ENCODE measurements at places on chromosomes 16 and 17.

DNA sequence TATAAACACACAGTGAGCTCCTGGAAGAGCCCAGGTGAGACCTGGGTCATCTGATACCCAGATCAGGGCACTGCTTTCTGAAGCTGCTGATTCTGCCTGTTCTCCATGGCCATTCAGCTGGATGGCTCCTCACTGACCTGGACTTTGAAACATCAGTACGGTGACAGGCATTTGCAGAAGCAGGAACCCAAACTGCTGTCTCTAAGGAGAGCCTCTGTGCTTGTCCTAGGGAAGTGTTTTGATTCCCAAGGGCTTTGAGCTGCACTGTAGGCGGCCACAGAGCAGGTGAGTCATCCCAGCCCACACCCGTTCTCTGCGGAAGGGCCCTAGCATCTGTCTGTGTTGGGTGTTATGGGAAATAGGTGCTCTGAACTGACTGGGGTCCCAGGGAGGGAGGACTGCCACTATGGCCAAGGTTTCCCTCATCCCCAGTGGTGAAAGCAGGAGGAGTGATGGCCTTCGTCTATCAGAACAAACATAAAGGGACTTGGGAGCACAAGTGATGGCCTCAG lies 60.7 kb upstream of the ADCY9 start:
- peak; percentile 29 for DNase-seq

DNA sequence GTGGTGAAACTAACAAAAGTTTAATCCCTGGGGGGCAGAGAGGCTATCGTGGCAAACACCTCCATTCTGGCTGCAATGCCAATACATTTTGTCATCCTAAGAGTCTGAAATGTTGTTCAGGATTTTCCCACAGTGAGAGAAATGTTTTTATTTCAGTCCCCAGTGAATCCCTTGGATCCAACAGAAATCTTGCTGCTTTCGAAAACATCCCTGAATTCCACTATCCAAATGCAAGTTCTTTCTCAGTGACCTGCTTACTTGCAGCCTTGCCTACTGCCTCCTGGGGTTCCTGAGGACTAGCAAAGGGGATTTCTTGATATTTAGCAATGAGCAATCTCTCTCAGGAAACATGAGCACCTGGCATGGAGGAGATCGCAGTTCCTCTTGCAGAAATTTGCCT lies 202.1 kb upstream of the IRX3 start:
- DNase-seq, result peak; percentile 67

GRCh38 chr16:732936-733335 lies 6.0 kb downstream of the HAGHL start:
- DNase-seq, result no peak

GRCh38 chr16:86676254-86676670 lies 97.9 kb downstream of the FOXL1 start:
- peak; percentile 49 for DNase-seq

DNA sequence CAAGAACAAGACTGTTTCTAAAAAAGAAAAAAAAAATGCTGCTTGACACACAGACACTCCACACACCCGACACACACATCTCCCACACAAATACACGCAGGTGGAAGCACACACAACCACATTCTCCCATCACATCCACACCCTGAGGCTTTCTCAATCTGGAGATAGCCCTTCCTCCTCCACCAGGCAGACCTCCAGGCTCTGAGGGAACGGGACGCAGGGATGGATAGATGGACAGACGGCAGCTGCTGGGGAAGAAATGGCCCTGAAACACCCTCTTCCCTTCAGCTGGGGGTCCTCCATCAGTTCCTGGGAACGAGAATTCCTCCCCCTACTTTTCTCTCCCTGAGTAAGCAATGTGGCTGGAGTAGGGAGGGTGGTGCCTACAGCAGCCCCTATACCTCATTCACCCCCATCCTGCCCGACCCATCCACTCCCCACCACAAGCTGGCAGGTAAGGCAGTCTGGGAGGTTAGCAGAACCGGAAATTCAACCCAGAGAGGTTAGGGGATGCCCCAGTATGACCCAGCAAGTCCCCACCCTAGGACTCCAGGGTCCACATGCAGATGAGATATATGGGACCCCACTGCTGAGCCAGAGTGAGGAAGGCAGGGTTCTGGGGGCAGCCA lies 4.1 kb upstream of the LITAFD start:
- DNase-seq, result no peak

- DNase-seq, result peak; percentile 93
These were observed 1.8 kb downstream of the RAI1 start for GRCh38 chr17:17682737-17683680.

DNA sequence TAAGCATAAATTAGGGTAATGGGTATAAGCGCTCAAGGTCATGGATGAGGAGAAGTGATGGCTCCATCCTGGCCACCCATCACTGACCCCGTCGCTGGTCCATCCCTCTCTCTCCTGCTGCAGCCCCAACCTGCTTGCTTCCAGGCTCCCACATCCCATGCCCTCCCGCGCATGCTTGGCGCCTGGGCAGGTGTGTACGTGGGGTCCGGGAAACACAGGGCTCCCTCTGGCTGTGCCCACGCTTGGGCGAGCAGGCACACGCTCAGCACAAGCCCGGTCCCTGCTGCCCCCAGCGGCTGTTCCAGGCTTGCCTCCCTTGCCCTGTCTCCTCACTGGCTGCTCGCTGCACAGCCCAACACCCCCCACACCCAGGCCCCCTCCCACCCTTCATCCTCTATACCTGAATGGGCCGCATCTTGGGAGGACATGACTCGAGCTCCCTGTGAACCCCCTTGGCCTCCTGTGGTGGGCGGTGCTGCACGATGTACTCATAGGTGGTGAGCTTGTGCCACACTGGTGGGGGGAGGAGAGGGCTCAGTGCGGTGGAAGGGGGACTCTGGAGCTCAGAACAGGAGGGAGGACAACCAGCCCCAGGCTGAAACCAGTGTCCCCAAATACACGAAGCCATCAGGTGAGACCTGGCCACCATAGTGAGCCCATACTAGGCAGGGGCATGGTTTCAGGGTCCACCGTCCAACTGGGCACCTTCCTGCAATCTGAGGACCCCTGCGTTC lies 4.7 kb upstream of the TPPP3 start:
- no peak for DNase-seq

GRCh38 chr16:12345349-12345748 lies 368.8 kb downstream of the SNX29 start:
- no peak for DNase-seq

- no peak for DNase-seq
These were observed 486.0 kb downstream of the KCNJ2 start for GRCh38 chr17:70655176-70655958.

DNA sequence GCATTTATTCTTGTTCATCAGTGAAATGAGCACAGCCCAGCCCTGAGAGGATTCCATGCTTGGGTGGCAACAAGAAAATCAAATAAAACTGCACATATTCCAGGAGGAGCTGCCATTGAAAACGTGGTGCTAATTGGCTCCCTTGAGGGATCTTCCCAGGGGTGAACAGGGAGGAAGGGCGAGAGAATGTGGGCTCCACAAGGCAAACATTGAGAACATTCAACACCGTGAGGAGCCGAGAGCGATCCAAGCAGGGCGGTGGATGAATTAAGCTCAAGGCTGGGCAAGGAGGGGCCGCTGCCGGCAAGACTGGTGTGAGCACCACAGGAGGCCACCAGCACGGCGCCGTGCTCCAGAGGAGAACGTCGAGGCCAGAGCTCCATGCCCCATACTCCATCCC lies 166.9 kb downstream of the C16orf95 start:
- peak; percentile 36 for DNase-seq

GRCh38 chr17:32348483-32348800 lies 1.5 kb upstream of the ZNF207 start:
- no peak for DNase-seq

GRCh38 chr17:43068570-43069367 lies 43.7 kb downstream of the RND2 start:
- DNase-seq, result no peak

GRCh38 chr17:8552577-8553320 lies 77.8 kb downstream of the MYH10 start:
- no peak for DNase-seq

GRCh38 chr17:83200231-83200699 lies 120.9 kb downstream of the METRNL start:
- DNase-seq, result no peak

DNA sequence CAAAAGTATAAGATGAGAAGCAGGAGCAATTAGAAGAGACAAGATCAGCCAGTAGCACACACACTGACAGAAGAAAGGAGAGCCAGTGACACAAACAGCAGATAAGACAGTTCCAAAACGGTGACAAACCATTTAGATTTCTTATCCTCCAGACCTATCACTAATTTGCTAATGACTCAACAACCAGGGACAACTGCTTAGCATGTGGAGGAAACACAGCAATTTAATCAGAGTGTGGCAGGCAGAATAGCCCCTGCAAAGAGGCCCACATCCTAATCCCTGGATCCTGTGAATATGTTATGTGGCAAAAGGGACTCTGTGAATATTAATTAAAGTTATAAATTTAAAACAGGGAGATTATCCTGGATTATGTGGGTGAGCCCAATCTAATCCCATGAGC lies 81.1 kb downstream of the CACNG1 start:
- no peak for DNase-seq

- no peak for DNase-seq
These were observed 43.2 kb downstream of the RNF213 start for GRCh38 chr17:80303824-80304223.

- peak; percentile 74 for DNase-seq
These were observed 20.5 kb downstream of the GRB7 start for GRCh38 chr17:39757931-39758873.

- no peak for DNase-seq
These were observed 16.1 kb downstream of the AMFR start for GRCh38 chr16:56409195-56409594.

DNA sequence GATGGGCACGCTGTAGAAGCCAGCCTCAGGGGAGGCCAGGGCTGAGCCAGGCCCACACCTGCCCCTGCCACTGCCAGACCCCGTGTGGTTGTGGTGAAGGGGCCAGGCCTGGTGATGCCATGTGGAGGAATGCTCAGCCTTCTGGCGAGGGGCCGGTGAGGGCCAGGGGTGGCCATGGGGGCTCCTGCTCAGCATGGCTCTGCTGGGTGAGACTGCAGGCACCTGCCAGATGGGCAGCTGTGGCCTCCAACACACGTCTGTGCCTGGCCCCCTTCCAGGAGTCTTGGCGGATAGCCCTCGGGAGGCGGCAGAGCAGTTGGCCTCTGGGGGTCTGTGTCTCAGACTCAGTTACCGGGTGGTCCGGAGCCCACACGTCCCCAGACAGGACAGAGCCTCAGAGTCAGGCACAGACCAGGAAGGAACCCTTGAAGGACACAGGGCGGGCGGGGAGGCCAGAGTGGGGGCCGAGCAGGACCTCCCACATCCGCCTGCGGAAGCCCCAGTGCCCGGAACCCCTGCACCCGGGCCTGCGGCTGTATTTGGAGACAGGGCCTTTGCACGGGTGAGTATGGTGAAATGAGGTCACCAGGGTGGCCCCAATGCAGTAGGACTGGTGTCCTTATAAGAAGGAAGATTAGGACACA lies 22.5 kb upstream of the CHMP6 start:
- DNase-seq, result no peak

DNA sequence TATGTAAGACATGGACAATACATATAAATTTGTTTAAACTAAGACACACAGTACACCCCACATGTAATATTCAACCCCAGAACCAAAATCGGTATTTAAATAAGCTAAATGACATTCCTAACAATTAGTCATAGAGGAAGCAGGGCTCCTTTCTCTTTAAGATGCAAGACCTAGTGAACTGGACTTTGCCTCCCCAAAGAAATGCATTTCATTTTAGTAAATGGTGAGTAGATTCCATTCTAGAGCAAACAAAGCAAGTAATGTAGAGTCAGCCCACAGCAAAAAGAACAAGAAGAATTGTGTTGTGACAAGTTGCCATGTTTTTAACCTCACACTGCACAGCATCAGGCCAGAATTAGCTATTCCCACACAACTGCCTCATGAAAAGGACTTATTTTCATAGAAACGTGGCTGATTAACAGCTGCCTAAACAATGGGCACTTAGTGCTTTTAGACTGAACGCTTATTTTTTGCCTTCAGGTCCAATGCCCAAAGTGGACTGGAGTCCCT lies 14.4 kb downstream of the DNAJC7 start:
- DNase-seq, result peak; percentile 33

- no peak for DNase-seq
These were observed 7.3 kb downstream of the CDH11 start for GRCh38 chr16:65114527-65114926.

DNA sequence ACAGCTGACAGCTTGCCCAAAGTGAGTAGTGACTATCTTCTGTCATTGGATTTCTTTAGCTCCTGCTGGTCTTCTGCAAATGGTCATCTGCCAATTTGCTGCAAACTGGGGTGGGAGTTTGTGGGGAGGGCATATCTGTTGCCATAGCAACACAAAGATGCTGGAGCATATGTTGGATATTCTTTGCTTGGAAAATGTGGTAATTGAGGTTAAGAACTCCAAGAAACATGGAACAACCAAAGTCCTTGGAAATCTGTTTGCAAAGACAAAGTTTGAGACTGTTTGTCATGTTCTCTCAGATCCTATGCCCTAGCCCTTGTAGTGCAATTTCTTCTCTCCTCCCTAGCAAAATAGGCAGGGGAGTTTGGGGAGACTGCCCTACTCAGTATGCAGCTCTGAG lies 155.3 kb downstream of the PRKCB start:
- no peak for DNase-seq

- DNase-seq, result no peak
These were observed 12.0 kb upstream of the CACNG1 start for GRCh38 chr17:67032382-67032781.

DNA sequence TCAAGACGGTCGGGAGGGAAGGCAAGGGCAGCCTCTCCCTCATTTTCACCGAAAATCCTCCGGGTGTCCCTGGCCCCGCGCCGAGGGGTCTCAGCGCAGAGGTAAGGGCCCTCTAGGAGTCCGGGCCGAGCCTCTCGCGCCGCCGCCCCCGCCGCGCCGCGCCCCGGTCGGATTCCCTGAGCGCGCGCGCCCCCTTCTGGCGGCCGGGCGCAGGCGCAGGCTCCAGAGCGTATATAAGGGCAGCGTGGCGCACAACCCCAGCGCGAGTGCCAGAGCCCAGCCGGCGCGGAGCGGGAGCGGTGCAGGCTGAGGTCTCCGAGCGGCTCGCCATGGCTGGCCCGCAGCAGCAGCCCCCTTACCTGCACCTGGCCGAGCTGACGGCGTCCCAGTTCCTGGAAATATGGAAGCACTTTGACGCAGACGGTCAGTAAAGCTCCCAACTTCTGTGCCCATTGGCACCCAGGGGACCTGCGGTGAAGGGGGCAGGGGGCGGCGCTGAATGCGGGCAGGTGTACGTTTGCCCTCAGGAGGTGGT lies at the start of gene CALB2:
Gene CALB2 (plus strand): TSS at position 260 of the 535 bp plus-strand sequence. CDS start 70 bp downstream, at position 330.
- peak; percentile 57 for DNase-seq
